ENCODE measurements at places on chromosomes 6 and 20. TPM values are rescaled to one million over a fixed set of nuclear protein-coding genes. Genes with fewer than 3 reads are reported as not detected.

CASS4 gene
- 29.6 TPM for polyA plus RNA-seq

SLPI gene
- not detected for polyA plus RNA-seq

ZNF451 gene
- polyA plus RNA-seq: 8.0 TPM

DNA sequence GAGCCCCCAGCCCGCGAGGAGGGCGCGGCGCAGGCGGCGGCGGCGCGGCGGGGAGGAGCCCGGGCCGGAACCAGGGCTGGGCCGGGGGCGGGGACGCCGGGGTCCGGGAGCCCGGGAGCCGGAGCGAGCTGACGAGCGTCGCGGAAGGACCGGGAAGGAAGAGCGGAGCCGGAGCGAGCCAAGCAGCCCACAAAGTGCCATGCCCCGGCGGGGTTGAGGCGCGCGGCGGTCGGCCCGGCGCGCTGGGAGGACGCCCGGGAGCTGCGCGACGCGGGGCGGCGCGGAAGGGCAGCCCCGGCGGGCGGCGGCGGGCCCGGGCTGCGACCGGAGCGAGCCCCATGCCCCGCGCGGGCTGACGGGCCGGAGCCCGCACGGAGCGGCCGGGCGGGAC is 289 bp downstream of the FOXP4 start:
- no peak for DNase-seq

HCRTR2 gene
- polyA plus RNA-seq: not detected

SMLR1 gene
- polyA plus RNA-seq: not detected

MOG gene
- polyA plus RNA-seq: not detected

DNA sequence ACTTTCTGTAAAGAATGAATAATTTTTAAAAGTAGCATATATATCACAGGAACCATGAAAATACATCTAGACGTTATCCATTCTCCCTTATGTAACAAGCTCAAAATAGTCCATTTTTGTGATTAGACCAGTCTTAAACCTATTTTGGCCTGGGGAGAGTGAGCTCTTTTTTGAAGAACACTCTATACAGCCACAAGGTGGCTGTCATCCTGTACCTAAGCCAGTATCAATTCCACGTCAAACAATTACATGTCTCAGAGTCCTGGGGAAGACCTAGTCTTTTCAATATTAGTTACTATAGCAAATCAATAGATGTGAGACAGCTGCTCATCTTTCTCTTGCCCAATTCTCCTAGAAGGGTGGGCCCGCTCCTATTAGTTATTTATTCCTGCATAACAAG is 28.4 kb downstream of the FBXO5 start:
- no peak for DNase-seq

Data from IMR-90 (cell line).